Lower lobe of right lung (tissue), 2 donors: ENCODE measurements at places on chromosomes 4 and X. TPM values are rescaled to one million over a fixed set of nuclear protein-coding genes. Genes with fewer than 3 reads are reported as not detected.
A peak's percentile ranks its signal among the peaks of the same experiment; 100 is the strongest.

DNA sequence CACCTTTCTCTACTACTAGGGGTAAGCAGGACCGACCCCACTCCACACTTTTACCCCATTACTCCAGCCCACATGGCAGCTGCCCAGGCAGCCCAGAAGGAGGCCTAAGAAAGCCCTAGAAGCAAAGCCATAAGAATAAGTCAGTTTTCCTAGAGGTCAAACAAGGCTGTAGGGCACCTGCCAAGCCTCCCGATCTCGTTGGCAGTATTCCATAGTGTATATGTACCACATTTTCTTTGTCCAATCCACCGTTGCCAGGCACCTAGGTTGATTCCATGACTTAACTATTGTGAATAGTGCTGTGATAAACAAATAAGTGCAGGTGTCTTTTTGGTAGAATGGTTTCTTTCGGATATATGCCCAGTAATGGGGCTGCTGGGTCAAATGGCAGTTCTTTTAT, 54.2 kb downstream of the RHOXF2B start:
- H3K27ac ChIP-seq, result no peak overlapping the region
- H3K4me1 ChIP-seq, result no peaks in the 10 kb centered on the region
- no peak for DNase-seq
- H3K4me3 ChIP-seq, result no peak overlapping the region

- H3K4me3 ChIP-seq, result no peak overlapping the region
- no peak for DNase-seq
- no peak overlapping the region for H3K27ac ChIP-seq
- no peaks in the 10 kb centered on the region for H3K36me3 ChIP-seq
- H3K27me3 ChIP-seq, result no peaks in the 10 kb centered on the region
Observed at GRCh38 chr4:150547154-150547838, 34.7 kb upstream of the MAB21L2 start.

DNA sequence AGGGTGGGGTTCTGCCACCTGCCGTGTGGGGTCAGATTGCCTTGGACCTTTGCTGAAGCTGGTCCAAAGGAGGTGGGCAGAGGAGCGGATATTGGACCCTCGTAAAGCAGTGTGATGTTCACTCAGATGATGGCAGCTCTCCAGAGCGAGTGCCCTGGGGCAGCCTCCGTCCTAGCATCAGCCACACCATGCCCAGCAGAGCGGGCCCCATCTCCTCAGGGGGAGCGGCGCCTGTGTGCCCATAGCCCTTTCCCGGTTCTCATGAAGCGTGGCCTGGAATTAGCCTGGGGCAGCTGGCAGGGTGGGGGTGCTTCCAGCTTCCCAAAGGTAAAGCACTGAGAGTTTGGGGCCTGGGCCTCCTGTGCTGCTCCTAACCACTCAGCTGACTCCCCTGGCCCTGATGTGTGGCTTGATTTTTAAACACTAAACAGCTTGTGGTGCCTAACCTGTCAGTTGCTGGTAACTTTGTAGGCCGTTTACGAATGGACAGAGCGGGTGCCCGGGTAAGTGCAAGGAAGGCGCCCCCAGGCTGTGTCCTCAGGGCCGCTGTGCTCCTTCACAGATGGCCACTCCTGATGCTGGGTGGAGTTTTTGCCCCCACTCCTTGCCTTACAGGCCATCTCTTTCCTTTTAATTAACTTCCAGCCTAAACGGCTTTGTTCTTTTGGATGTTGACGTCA, 36.0 kb downstream of the NOP14 start:
- H3K27me3 ChIP-seq, result no peaks in the 10 kb centered on the region
- no peak overlapping the region for H3K4me3 ChIP-seq
- no peak overlapping the region for H3K27ac ChIP-seq
- peaks cover 52% of the 10 kb centered on the region for H3K4me1 ChIP-seq
- DNase-seq, result peak; percentile 33

- peaks cover 11% of the 10 kb centered on the region for H3K4me1 ChIP-seq
- H3K36me3 ChIP-seq, result peaks cover 9% of the 10 kb centered on the region
- no peaks in the 10 kb centered on the region for H3K27me3 ChIP-seq
- H3K4me3 ChIP-seq, result peak overlapping the region; percentile 11
Observed at GRCh38 chrX:71617742-71618141, 569 bp downstream of the CXCR3 start.

The HTRA3 gene
- 15.5 TPM for total RNA-seq

The NIPAL1 gene
- 1.3 TPM for total RNA-seq

The PPP2R2C gene
- not detected for total RNA-seq

The NLGN4X gene
- total RNA-seq, result 4.8 TPM

The FRMD7 gene
- not detected for total RNA-seq
